Lower leg skin (tissue), 4 donors: ENCODE measurements at places on chromosomes 2 and 18.

DNA sequence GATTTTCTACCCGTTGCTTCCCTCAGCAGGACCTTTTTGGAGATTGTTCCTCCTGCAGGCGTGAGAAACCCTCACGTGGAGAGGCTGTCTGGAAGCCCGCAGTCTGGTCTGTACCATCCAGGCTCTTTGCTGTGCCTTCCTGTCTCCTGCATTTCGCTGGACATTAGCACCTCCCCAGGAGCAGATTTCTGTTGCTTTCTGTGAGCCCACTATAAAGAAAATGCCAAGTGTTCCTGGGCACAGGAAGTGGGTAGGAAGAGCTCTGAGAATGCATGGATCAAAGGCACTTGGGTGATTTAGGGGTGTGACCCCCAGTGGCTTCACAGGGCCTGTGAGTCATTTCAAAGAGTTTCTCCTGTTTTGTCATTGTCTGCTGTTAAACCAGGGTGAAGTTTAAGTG lies 27.3 kb downstream of the SPTBN1 start:
- DNase-seq: no peak

DNA sequence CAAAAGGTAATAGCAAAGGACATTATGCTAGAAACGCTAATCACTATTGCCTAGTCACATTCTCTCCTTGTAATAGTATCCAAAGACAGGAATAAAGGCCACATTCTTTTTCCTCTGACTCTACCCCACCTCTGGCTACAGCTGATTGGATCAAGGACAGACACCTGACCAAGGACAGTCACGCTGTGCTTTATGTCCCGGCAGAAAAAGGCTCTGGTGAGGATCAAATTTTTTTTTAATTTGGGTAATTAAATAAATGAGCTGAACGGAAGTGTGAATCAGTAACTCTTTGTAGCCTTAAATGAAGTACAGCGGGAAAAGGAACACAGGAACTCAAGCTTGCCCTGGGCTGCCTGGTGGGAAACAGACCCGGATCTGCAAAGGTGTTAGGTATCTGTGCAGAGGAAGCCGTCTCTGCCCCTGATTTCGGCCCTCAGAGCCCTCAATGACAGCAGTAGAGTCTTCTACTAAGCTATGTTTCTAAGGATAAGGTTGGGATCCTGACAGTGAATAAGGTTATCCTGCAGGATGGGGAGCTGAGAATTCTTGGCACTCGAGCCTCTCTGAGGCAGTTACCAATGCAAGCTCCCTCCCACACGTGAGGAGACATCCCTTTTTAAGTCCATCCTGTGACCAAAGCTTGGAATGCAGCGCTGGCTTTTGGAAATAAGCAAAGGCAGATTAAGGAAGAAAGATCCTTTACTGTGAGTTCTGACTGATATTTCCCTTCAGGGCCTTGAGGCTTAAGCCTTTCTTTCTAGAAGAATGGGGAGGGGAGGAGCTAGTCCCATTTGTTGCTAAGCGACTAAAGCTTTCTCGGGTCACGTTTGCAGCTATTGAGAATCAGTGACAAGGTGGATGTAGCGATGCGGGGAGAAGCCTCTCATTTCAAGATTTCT lies 37.8 kb upstream of the IKZF2 start:
- DNase-seq: no peak

GRCh38 chr2:27863146-27863545 lies 27.0 kb downstream of the RBKS start:
- no peak for DNase-seq

DNA sequence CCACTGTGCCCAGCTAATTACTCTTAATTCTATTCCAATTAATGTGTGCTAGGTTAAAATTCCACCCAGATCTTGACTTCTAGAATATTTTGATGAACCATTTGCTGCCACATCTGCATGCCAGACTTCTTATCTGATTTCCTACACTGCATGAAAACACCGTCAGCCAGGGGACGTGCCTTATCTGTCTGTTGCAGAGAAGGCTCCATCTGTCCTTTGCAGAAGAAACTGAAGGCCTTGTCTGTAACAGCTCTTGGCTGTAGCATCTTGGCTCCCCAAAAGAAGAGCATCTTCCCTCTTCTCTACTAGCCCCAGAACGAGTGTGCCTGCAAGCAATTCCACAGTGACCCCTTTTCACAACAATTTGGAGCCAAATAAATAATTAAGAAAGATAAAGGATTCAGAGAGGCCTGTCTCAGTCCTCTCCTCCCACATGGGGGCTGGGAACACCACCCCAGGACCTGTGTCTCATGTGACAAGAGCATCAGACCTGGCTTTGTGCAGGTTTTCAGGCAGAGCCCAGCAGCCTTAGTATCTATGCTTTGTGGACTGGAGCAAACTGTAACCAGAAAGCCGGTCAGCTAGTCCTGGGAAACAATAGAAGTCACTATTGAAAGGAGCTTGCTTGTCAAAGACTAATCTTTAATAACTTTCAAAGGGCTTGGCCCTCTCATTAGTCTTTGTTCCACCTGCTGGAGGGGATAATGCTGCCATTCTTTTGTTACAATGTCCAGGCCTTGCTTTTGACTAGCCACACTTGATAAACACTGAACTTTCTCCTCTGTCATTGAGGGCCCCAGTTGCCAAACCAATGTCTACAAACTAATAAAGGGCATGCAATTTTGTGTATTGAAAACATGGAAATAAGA lies 84.0 kb upstream of the NEUROD1 start:
- no peak for DNase-seq

DNA sequence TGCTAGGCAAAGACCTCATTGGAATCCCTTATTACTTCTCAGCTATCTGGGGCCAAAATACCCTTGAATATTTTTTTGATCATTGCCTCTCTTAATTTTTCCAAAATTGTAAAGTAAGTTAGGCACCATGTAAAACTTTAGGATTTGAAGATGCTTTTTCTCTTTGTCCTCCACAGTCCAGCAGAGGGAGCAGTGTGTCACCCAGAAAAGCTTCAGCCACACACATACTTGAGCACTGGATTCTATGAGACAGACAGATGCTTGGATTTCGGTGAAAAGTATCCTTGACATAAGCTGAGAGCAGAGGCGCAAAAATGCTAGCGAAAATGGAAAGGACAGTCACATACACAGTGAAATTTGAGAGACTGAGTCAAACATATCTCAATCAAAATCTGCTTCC lies 74.7 kb upstream of the KCNJ3 start:
- no peak for DNase-seq

- DNase-seq: no peak
Measured at GRCh38 chr2:106523976-106524665, 37.0 kb downstream of the CD8B2 start.

DNA sequence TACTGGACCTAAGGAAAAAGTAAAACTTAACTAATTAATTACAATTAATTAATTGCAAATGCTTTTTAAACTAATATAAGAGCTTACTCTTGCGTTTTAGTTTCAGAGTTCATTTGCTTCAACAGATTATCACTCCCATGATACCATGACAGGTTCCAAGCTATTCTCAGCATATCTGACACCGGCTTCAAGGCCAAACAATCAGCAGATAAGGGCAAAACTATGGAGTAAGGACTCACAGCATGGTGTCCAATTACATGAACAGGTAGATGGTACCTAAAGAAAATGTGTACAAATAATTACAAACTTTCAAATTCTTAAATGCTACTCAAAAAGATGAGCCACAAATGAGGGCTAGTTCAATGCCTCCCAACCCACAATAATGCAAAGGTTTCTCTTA lies 77.2 kb downstream of the RTTN start:
- no peak for DNase-seq

GRCh38 chr2:240234503-240234951 lies 94.1 kb upstream of the OTOS start:
- peak; percentile 75 for DNase-seq

DNA sequence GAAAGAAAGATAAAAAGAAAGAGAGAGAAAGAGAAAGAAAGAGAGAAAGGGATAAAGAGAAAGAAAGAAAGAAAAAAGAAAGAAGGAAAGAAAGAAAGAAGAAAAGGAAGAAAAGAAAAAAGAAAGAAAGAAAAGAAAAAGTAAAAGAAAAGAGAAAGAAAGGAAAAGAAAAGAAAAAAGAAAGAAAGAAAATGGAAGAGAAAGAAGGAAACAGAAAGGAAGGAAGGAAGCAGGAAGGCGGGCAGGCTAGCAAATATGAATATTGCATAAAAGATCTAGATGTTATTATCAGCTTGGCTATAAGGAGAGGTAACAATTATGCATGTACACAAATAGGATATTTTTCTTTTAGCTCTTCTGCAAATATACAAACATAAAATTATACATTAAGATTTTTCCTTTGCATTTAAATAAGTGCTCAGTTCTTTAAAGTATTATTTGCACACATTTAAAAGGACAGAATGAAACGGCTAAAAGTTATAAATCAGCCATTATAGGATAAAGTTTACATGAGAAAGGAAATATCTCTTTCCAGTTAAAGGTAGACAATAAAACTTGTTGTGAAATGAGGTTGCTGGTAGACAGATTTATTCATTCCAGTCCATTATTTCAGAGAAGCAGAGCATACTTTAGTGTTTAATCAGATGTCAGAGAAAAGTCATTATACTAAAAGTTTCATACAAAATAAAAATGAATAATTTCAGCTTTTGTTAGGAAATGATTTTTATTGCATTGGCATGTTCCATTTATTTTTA lies 511.4 kb downstream of the KCNJ3 start:
- DNase-seq: no peak

- peak; percentile 96 for DNase-seq
Measured at GRCh38 chr2:173990970-173991819, 26.0 kb upstream of the SP3 start.

- no peak for DNase-seq
Measured at GRCh38 chr2:157364257-157364974, 38.8 kb upstream of the ERMN start.

GRCh38 chr2:112835061-112835501 lies 1.5 kb downstream of the IL1B start:
- peak; percentile 21 for DNase-seq

DNA sequence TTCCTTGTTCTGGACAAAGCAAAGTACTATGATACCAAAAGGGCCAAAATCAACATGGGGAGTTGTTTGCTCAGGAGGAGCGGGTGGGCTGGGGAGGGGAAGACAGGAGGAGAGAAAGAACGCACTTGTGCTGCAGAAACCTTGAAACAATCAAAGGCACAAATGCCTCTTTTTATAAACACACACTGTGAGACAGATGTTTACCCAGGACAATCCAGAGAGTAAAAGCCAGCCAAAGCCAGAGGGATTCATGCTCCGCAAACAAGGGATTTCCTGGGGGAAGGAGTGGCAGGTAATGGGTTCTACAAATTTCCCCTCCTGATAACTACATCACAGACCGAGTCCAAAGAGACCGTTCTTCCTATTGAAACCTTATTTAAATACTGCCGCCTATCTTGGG lies 323.5 kb upstream of the SKOR2 start:
- no peak for DNase-seq

- DNase-seq: no peak
Measured at GRCh38 chr2:151437630-151438029, 27.9 kb downstream of the RIF1 start.

- no peak for DNase-seq
Measured at GRCh38 chr2:5933669-5934068, 241.5 kb downstream of the SOX11 start.

DNA sequence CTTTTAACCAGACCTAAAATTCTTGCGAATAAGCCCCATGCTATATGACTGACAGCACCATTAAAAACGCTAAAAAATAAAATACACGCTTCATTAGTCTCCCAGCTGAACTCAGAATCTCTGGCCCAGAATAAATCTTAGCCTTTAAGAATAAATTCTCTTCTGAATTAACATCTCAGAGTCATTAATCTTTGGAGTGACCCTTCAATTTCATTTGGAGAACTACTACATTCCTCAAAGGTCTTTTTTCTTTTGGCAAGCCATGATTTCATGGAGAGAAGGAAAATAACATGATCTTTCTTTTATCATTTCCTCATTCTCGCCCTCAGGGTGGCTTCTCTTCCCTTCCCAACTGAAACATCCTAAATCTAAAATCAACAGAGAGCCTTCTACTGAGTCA lies 259.0 kb downstream of the AFF3 start:
- DNase-seq: no peak

GRCh38 chr2:189369566-189369965 lies 71.7 kb upstream of the WDR75 start:
- DNase-seq: no peak

DNA sequence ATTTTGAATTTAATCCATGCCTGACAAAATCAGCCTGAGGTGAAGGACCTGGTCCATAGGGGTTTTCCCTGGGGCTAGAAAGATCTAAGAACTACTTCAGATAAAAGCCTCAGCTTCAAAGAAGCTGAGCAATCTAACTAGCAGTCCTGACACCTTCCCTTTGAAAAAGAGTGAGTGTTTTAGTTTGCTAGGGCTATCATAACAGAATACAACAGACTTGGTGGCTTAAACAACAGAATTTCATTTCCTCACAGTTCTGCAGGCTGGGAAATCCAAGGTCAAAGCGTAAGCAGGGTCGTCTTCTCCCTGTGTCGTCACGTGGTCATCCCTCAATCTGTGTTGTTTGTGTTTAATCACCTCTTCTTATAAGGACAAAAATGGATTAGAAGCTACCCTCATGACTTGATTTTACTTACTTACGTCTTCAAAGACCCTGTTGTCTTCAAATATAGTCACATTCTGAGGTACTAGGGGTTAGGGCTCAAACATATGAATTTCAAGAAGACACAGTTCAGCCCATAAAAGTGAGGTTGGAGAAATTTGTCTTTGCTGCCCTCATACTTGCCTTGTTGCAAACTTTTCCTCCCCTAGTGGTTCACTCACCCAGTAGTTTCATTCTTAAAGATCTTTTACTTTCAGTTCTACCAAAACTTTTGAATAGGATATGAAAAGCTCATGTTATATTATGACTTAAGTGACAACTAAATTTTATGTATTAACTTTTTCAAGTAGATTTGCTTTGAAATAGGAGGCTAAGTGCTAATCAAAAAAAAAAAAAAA lies 673.8 kb downstream of the ARHGAP15 start:
- DNase-seq: no peak

GRCh38 chr2:74554820-74555531 lies 456 bp downstream of the DOK1 start:
- DNase-seq: no peak

DNA sequence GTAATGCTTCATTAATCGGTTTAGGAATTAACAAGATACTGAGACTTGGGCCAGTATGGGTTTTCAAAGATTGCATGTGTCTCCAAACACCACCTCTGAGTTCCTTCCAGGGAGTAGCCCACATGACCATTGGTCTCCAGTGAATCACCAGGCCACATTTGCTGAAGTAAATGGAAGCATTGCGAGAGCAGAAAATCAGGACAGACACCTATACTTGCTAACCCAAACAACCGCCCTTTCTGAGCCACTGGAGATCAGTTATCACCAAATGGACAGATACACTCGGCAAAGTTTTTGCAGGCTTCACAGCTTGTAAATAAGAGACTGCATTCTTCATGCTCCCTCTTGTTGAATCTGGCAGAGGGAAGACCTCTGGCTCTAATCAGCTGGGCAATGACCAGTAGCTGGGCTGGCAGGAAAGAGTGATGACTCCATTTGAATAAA lies 40.9 kb downstream of the GATA6 start:
- DNase-seq: no peak
